ENCODE measurements at places on chromosomes 6 and 20.
A peak's percentile ranks its signal among the peaks of the same experiment; 100 is the strongest.

DNA sequence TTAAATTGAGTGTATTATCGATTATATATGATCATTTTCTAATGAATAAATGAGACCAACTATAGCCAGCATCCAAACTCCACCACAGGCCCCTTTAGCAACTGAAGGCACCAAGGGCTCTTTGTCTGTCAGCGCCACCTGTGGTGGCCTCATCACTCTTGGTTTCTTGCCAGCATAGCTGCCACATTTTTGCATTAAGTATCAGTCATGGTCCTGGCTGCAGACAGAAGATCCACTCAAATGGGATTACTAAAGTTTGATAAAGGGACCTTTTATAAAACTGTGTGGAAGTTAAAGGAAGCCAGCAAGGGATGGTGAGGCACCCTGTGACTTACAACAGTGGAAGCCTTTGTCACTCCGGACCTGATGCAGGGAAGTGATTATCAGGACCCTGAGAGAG lies 162.9 kb downstream of the C6orf118 start:
- no peak for DNase-seq

DNA sequence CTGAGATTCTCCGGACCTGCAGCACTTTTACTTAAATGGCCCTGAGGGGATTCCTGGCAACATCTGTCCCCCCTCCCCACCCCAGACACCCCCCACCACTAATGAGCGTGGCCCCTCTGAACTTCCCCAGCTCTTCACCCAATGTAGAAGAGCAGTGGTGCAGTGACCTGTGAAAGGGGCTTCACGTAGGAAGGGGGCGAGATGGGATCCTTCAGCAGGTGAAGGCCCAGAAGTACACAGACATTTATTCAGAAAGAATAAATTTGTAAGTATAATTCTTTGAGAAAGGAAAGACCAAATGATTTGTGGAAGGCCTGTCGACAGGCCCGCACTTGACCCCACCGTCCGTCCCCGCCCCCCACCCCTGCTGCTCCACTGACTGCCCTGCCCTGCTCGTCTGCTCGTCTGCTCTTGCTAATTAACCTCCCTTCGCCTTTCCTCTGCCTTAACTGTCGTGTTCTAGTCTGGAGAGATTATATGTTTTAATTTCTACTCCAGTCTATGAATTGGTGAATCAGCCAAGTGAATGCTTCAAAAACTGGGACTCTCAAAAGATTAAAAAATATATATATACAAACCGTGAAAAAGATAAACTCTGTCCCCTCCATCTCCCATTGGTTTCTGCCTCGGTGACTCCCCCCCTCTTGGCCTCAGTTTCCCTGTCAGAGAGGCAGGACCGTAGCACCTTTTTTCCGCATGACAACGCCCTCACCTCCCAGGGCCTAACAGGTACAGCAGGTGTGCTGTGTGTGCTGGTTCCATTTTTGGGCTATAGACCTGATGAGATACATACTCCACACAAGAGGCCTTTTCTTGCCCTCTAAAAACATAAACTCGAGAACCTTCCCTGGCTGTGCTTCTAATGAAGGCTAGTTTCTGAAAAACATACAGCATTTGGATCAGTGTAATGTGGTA lies 49.2 kb downstream of the GNAS start:
- no peak for DNase-seq

- DNase-seq: no peak
These were observed 121.4 kb upstream of the MAP3K7 start for GRCh38 chr6:90708206-90708737.

- peak; percentile 44 for DNase-seq
These were observed 19.2 kb upstream of the GLP1R start for GRCh38 chr6:39029156-39030011.

- DNase-seq: no peak
These were observed 284.9 kb upstream of the TBX18 start for GRCh38 chr6:85049282-85049681.

- DNase-seq: no peak
These were observed 65.3 kb downstream of the PRR18 start for GRCh38 chr6:166242888-166243287.

DNA sequence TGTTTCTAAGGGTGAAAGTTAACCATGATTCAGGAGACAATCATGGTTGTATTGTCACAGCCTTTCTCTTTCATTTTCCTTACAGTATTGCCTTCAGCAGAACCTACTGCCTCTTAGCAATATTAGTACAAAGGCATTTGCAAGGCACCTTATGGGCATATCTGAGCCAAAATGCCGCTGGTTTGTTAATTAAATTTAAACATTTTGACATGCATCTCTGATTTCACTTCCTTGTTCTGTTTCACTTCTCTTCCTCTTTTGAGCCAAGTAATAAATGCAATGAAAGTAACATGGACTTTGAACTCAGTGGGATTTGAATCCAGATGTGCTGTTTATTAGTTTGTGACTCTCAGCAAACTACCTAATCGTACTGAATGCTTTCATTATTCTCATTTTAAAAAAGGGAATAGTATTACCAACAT lies 467.4 kb upstream of the CITED2 start:
- DNase-seq: no peak

DNA sequence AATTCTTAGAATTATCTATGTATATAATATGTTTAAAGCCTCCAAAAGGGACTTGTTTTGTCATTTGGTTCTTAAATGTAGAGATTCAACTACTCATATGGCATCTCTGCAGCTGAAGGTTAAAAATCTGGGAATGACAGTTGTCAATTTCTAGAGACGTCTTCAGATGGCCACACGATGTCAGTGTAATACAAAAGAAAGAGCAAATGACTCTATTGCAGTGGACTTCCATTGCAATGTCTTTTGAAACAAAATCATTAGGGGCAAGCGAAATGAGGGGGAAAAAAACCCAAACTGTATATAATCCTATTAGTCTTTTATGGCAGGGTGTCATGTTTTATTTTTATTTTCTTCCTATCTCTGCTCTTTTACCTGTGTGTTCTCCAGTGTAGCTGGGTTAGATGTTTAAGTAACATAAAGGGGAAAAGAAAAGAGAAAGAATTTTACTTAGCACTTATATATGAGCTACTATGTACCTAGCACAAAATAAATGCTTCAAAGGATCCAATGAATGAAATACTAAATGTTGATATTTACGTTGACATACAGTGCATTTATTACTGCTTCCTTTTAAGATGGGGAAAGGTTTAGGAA lies 26.2 kb downstream of the CCN2 start:
- DNase-seq: no peak

DNA sequence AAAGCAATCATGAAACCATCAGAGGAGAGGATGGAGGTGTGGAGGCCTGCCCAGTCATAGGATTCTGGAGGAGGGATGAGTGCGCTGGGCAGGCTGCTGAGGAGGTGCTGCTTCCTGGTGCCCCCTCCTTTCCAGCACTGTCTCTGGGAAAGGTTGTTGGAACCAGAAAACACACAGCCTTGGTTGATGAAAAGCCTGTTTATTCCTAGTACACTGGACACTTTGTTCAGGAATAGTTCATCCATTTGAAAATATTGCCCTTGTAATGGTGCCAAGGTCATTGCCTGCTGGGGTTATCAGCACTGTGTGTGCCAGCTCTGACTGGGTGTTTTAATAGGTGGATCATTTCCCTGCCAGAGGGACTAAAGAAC lies 83.7 kb upstream of the ARMC2 start:
- no peak for DNase-seq

GRCh38 chr6:5136851-5137250 lies 51.7 kb downstream of the PPP1R3G start:
- DNase-seq: no peak

DNA sequence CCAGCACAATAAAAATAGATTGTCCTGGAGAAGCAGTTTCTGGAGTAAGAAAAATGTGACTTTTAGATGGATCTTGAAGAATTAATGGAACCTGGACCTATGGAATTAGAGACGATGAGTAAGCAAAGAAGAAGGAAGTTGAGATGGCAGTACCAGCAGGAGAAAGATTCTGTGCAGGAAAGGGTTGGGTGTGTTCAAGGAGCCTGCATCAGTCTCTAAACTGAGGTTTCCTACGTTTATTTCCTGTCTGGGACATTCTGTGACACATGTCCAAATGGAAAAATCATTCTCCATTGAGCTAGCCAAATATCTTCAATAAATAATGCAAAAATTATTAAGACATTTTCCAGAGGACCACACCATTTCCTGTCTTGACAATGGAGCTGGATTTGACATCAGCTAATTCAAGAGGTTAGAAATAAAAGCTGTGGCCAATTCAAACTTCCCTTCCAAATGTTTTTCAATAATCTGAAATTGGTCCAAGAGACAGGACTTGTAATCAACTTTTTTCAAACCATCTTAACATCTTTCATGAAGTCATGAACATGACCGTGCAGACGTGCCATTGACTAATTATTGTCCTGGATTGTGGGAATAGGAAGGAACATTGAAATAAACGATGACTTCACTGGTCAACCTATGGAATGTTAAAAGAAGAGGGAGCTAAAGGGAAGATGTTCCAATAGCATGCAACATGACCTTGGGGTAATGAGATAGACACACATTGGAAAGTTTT lies 198.3 kb downstream of the ZNF217 start:
- DNase-seq: no peak

GRCh38 chr20:32162351-32162750 lies 45.2 kb downstream of the PLAGL2 start:
- DNase-seq: no peak

GRCh38 chr20:32455171-32455900 lies 97.2 kb downstream of the ASXL1 start:
- DNase-seq: no peak

GRCh38 chr6:34234667-34235306 lies 1.9 kb upstream of the HMGA1 start:
- DNase-seq: no peak

GRCh38 chr6:127266892-127267645 lies 405 bp downstream of the RNF146 start:
- DNase-seq: peak; percentile 12

- DNase-seq: no peak
These were observed 29.4 kb downstream of the LAMA5 start for GRCh38 chr20:62337558-62338293.

DNA sequence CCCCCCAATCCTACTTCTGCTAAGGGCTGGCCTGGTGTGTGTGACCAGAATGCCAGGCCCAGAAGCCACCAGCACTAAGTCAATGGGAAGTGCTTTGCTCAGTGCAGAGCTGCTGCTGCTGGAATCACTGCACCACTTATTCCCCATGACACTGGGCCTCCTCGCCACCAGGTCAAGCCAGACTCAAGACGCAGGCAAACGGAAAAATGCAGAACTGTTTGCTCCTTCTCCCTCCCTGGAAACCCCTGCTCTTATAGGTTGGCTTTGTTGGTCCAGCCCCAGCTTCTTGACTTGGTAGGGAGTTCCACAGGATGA lies 121.9 kb downstream of the PHACTR3 start:
- no peak for DNase-seq

DNA sequence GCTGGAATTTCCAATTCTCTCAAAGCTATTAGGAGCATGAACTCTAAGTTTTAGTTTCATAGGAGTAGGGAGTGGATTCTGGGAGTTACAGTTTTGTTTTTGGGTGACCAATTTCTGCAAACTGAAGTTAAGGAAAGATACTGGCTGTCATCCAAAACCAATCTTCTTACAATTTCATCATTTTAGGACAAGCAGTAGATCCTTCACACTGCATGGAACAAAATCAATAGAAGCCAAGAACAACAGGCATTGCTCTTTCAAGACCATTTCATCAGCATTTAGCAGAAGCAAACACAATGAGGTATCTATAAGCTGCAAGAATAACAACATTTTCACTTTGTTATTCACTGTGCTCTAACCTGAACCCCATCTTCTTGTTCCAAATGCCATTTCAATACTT lies 173.0 kb downstream of the GMDS start:
- DNase-seq: no peak

DNA sequence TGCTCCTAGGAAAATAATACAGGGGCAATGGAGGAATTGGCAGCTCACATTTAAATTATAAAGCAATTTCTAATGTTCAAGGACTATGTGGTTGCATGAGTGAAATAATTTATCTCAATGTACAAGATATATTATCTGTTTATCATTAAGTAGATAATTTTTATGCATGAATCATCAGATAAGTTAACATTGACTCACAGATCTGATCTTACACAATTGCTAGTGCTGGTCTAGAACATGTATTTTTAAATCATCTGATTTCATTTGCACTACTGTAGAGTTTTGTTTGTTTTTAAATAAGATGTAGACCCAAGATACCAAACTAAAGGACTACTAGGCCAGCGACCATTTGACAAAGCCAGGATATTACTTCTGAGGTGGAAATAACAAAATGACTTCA lies 199.2 kb downstream of the BMP2 start:
- DNase-seq: no peak

- no peak for DNase-seq
These were observed 101.3 kb downstream of the EDN1 start for GRCh38 chr6:12391472-12391871.

DNA sequence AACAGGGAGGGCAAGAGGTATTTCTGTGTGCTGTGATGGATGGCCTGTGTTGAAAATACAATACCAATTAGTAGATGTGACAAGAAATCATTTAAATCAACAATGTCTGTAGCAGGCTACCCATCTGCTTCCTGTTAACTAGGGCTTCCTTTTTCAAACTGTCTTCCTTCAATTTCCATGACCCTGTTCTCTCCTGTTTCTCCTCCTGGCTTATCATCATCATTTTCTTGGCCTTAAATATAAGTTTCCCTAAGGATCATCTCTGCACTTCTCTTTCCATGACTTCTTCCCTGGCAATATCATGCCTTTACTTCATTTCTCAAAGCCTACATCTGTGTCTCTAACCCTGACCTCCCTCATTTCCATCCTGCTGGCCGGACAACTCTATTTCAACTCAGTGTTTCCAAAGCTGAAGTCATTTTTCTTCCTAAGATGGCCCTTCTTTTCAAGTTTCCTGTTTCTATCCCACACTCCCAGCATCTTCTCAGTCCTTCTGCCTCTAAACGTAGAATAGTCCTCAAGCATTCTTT lies 18.2 kb downstream of the ZC2HC1B start:
- no peak for DNase-seq

DNA sequence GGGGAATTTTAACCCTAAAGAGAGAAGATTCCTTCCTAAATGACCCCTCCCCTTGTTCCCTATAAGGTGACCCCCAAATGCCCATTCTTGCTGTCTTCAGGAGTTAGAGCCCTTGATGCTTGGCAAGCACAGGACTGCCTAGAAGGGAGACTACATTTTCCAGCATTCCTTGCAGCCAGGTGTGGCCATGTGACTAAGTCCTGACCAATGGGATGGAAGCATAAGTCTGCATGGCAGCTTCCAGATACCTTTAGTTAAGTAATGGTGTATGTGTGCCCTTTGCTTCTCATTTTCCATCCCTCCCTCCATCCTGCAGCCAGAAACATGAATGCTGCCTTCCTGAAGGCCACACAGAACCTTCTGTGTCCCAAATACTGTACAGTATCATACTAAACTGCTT lies 5.5 kb downstream of the BFSP1 start:
- no peak for DNase-seq

- DNase-seq: no peak
These were observed 980.3 kb upstream of the FLRT3 start for GRCh38 chr20:15317546-15318232.

Data from activated CD4-positive, alpha-beta T cell treated with anti-CD3 and anti-CD28 coated beads for 24 hours (primary cell).